Ascending aorta (tissue), 2 donors: ENCODE measurements at places on chromosomes 5 and 9.

- DNase-seq, result no peak
Observed at GRCh38 chr5:157989296-157989695, 130.4 kb upstream of the CLINT1 start.

DNA sequence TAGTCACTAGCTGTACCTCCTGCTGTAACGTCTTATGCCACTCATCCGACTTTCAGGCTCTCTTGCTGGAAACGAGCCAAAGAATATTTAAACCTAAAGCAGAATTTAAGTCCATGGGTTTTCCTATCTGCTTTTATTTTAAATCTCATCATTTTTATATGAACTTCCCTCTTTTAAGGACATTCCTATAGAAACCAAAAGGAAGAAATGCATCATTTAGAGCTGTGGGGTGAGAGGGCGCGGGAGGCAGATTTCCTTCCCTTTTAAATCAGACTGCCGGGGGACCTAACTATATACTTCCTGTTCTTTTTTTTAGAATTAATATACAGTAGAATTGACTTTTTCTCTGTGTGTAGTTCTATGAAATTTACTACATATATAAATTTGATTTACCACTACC lies 468.8 kb downstream of the BNC2 start:
- no peak for DNase-seq

DNA sequence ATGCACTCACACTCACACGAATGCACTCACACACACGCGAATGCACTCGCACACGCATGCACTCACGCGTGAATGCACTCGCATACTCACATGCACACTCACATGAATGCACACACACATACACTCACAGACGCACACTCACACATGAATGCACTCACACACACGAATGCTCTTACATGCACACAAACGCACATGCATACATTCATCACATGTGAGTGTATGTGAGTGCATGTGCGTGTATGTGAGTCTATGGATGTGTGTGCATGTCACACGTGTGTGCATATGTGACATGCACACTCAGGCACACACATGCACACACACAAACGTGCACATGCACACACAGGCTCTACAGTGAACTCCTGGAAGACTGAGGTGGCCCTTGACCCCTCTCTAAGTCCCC lies 121.7 kb downstream of the ADAMTS2 start:
- no peak for DNase-seq

DNA sequence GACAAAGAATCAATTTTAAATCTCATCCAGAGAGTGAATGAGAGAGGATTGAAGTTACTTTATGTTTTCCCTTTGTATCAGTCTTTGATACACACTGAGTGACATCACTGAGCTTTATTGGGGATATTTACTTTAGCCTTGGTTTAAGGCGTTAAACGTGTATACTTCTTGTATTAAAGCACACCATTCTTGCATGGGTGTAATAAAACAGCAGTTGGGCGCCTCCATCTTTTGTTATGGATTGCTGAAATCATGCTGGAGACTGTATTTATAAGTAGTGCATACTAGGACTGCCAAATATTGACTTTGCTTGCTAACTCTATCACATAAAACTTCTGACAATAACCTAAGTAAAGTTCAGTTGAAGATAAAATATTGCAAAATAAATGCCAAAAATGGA lies 1755.8 kb upstream of the WWC1 start:
- no peak for DNase-seq

DNA sequence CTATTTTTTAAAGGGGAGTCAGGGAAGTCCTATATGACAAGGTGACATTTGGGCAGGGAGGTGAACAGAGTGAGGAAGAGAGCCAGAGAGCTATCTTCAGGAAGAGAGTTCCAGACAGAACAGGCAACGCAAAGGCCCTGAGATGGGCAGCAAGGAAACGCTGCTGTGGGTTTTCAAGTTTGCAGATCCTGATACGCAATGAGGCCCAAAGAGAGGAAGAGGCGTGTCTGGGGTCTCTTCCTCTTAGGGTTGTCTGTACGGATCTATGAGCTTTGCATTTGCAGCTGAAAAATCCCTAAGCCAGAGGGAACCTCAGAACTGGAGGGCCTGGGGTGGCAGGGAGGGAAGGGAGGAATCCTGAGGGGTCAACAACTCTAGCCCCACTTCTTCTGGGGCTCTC lies 13.6 kb downstream of the FAT2 start:
- DNase-seq, result no peak

GRCh38 chr5:141848744-141849414 lies 29.3 kb downstream of the PCDH1 start:
- DNase-seq, result peak; percentile 39

DNA sequence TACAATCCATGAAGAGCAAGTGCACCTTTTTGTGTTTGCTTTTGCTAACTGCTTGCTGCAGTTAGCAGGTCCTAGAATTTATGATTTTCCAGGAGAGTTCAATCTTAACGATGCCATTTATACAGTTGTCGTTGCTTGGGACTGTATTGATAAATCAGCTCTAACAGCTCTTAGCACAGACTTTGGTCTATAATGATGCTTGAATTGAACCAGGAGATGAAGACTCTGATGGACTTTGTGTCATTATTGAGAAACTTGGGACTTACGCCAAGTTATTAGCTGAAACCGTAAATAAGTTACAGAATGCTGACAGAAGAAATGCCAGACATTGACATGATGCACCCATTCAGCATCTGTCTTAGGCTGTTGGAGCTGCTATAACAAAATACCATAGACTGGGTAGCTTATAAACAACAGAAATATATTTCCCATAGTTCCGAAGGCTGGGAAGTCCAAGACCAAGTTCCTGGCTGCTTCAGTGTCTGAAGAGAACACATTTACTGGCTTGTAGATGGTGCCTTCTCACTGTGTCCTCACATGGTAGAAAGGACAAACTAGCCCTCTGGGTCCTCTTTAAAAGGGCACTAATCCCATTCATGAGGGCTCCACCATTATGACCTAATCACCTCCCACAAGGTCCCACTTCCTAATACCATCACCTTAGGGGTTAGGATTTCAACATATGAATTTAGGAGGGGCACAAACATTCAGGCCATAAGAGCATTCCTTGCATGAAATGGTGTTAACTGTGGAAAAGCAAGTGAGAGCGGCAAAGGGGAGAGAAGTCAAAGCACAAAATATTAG lies 17.6 kb downstream of the GLRX start:
- DNase-seq, result no peak

DNA sequence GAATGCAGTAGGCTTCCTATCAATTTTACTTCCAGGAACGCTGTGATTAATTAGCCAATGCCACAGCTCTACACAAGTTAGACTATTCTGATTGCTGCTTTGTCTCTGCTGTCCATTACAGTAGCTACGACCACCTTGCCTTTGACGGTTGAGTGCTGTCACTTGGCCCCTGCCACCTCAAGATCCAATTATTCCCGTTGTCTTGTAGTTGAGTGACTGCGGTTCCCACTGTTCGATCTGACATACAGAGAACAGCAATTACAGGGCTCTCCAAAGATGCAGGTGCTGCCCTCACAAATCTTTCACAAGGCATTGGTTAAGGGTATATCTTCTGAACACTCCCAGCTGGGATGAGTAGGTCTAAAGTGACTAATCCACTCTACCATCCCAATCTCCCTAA lies 393.4 kb upstream of the KIF2A start:
- no peak for DNase-seq

- no peak for DNase-seq
Observed at GRCh38 chr5:97037819-97038218, 101.9 kb downstream of the LNPEP start.
